ENCODE measurements at places on chromosomes 4 and X. TPM values are rescaled to one million over a fixed set of nuclear protein-coding genes. Genes with fewer than 3 reads are reported as not detected.

The CDX4 gene
- total RNA-seq, result not detected

DNA sequence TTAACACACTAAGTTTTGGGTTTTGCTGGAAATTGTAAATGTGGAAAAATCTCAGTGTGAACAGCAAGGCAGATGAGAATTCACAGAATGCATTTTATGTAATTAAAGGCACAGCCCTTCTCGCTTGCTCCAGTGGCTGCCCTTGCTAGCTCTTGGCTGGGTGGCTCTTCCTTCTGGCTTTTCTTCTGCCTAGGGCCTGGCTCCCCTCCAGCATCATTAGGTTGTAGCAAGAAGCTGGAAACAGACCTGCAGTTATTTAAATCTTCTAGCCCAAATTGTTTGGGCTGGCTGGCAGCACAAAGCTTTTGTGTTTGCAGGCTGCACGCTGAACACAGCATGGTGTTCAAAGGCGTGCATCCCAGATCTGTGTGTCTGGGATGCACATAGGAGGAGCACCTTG, 56.5 kb downstream of the LIMCH1 start:
- no peak for DNase-seq

DNA sequence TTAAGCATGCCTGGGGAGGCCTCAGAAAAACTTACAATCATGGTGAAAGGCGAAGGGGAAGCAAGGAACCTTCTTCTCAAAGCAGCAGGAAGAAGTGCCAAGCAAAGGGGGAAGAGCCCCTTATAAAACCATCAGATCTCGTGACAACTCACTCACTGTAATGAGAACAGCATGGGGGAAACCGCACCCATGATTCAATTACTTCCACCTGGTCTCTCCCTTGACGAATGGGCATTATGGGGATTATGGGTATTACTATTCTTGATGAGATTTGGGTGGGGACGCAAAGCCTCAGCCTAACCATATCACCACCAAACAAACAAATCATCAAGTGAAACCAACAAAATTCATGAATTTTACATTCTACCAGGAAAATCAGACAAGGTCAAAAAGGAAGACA, 76.7 kb upstream of the TAB3 start:
- DNase-seq, result no peak

DNA sequence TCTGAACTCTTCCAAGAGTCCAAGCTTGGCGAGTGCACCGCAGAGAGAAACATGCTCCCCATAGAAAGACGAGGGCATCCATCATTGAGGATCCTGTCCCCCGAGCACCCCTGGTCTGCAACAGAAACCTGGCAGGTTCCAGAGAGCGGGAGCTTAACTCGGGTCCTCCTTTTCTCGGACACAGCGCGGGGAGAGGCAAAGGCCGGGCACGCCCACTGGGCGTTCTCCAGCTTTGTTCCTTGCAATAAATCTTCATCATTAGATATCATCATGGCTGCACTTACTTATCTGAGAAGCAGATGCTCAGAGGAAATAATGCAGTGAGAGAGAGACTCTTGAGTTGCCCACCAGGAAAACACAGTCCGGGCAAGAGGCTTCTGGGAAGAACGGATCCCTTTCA, 90.1 kb upstream of the PSAPL1 start:
- no peak for DNase-seq

Measured in activated naive CD4-positive, alpha-beta T cell treated with anti-CD3 and anti-CD28 coated beads for 36 hours (primary cell).